CD4-positive, alpha-beta T cell treated with Interleukin-6 at 100 ng/mL for 8 hours (primary cell): ENCODE measurements at places on chromosomes 2 and 18.

DNA sequence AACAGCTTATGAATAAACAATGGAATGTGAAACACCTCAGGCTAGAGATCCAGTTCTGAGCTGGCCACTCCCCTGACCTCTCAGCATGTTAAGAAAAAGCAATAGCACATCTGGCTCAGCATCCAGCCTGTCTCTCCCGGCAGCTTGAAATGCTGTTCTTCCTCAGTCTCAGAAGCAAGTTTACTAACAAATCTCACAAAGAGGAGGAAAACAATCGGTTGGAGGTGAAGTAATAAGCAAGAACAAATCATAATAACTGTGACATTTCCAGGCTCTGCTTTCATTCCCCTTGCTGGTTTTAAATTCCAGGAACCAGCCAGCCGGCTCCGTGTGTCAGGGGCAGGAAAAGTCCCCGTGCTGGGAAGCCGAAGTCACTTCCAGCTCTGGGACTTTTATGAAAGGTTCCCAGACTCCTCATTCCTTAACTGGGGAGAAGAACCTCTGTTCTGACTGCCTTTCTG is 133.9 kb upstream of the ARL4C start:
- DNase-seq, result no peak

- DNase-seq, result no peak
These were observed 139.1 kb downstream of the NXPH2 start for GRCh38 chr2:138640921-138641676.

- no peak for DNase-seq
These were observed 68.9 kb downstream of the NDUFA10 start for GRCh38 chr2:239955989-239956817.

DNA sequence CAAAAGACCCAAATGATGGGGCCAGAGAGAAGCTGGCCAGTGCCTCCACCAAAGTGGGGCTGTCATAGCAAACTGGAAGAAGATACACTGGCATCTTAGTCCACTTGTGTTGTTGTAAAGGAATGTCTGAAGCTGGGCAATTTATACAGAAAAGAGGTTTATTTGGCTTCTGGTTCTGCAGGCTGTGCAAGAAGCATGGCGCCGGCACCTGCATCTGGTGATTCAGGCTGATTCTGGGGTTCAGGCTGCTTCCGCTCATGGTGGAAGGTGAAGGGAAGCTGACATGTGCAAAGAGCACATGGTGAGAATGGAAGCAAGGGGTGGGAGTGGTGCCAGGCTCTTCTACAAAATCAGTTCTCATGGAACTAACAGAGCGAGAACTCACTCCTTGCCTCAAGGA is 135.9 kb upstream of the TWIST2 start:
- DNase-seq, result no peak

- DNase-seq, result no peak
These were observed 46.5 kb downstream of the FOSL2 start for GRCh38 chr2:28439127-28439526.

DNA sequence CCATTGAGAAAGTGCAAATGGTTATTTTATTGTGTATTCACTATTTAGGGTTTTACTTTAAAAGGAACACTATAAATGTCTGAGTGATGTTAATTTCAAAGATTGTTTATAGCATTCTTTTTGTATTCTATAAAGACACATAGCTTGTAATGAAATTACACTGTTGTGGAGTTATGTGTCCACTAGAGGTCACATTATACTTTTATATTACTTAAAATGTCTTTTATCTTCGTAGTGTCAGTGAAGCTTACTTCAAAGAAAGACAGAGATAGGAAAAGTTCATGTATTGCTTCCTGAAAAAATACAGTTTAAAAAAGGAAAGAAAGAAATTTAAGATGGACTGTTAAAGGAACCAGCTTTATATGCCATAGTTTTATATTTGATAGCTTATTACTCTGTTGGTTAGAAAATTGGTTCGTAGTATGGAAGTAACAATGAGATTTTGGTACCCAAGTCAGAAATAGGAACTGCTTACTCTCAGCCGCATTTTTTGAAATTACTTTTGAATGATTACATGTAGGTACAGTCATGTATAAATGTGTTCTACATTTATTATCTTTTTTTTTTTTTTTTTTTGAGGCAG is 20.5 kb downstream of the APLF start:
- no peak for DNase-seq

GRCh38 chr2:174800436-174801205 is 36.3 kb upstream of the CHRNA1 start:
- no peak for DNase-seq

DNA sequence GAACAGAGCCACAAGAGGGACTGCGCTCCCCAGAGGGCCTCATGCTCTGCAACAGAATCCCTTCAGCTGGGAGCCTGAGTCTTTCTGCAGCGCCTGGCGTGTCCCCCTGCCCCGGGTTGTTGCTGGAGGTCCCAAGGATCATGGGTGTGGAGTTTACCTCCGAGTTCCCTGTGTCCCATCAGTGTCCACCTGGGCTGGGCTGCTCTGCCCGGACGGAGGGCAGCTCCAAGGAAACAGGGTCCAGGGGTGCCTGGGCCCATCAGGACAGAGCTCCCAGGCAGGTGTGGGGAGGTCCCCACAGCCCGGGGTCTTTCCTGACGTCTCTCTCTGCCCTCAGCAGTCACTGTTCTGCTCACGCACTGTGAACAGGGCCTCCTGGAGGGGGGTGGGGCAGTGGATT is 63.5 kb downstream of the EMILIN2 start:
- no peak for DNase-seq

DNA sequence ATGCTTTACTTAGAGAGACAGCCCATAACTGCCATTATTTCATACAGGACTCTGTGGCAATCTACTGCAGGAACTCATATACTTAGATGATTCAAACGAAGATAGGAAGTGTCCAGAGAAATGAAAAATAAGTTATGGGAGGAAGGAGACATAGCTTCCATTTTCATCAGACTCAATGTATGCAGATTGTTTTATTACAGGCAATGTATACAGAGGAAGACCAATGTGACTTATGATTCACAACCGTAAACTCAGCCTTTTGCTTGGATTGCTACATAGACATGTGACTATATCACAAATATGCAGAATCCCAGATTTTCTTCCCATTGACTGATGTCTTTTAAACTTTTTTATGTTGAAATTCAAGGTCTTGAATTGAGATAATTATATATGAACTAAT is 793.4 kb downstream of the SATB2 start:
- no peak for DNase-seq

- no peak for DNase-seq
These were observed 44.9 kb upstream of the SIGLEC15 start for GRCh38 chr18:45780568-45780967.

GRCh38 chr2:168550670-168551069 is 94.6 kb downstream of the CERS6 start:
- DNase-seq, result no peak

- no peak for DNase-seq
These were observed 52.5 kb downstream of the CDH2 start for GRCh38 chr18:28124131-28125029.

- DNase-seq, result no peak
These were observed 40.1 kb upstream of the TMEM177 start for GRCh38 chr2:119638685-119639554.

DNA sequence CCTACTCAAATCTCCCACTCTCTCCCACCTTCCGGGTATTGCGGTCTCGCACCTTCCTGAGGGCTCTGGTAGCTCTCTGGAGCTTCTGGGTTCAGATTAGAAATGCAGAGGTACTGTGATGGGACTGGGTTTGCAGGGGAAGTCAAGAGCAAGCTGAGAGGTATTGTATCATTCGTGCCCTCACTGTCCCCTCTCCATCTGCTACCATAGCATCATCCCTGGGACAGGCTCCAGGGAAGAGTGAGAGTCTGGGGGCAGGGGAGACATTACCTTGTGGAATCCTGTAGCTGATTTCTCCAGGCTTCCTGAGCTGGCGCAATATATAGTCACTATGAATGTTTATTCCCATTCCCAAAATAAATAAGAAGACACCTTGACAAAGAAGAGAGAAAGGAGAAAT is 49.6 kb downstream of the SRD5A2 start:
- no peak for DNase-seq

GRCh38 chr18:6355789-6356589 is 58.7 kb downstream of the L3MBTL4 start:
- DNase-seq, result no peak

GRCh38 chr2:37871456-37872191 is 53.5 kb upstream of the RMDN2 start:
- DNase-seq, result no peak

GRCh38 chr18:36757081-36757480 is 71.7 kb downstream of the TPGS2 start:
- DNase-seq, result no peak

GRCh38 chr2:177405029-177405692 is 12.6 kb downstream of the AGPS start:
- no peak for DNase-seq

GRCh38 chr2:121627525-121628050 is 21.7 kb downstream of the CLASP1 start:
- DNase-seq, result no peak
